ENCODE measurements at places on chromosomes 2 and 18.

GRCh38 chr2:148102641-148103040 lies 81.8 kb downstream of the MBD5 start:
- DNase-seq, result no peak

GRCh38 chr2:26769089-26769761 lies 5.1 kb downstream of the SLC35F6 start:
- DNase-seq, result no peak

DNA sequence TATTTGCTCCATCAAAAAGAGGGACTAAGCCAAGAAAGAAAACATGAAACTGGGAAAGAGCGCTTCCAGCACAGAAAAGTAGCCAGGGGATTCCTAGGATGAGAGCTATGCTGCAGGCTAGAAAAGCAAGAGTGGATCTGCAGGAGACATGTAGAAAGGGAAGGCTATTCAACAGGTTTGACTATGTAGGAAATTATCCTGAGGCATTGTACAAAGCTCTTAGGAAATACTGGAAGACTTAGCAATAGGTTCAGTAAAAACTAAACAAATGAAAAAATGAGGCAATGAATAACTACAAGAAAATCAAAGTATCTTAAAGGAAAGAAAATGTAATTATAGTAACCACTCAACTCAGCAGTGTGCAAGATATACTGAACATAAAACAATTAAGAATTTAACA lies 229.5 kb upstream of the FBXO11 start:
- DNase-seq, result no peak

DNA sequence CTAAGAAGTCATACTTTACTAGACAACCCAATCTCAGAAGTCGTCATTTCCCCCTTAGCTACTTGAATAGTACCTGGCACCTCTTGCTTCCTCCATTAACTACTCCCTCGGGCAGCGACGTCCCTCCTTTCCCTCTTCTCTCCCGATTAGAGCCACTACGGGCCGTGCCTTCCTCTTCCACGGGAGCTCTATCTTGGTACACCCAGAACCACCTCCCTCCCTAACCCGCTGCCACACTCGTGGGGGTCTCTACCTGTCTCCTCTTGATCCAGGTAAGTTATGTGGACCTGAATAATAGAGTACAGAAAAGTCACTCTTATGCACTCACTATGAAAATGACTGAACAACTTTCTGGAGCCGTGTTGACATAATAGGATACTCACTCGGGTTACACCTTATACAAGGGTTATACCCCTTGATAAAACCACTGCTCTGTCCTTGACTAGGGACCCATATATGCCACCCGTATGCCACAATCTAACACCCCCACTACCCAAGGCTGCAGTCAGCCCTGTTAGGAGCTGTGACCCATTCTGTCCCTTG lies 595 bp upstream of the HDHD2 start:
- DNase-seq, result peak; percentile 17

DNA sequence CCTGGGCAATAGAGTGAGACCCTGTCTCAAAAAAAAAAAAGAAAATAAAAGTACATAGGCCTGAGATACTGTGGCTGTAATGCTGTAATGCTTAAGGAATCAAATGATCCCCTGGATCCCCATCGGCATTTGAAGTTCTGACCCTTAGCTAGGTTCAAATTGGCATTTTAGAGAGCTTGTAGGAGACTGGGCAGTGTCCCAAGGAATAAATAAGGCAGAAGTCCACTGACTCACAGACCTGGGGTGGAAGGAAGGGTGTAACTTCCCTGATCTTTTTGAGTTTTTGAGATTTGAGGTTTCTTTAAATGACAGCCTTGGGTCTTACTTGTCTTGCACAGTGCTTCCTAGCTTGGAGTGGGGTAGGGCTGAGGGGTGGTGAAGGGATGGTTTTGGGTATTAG lies 553.7 kb downstream of the SLC4A3 start:
- DNase-seq, result no peak

DNA sequence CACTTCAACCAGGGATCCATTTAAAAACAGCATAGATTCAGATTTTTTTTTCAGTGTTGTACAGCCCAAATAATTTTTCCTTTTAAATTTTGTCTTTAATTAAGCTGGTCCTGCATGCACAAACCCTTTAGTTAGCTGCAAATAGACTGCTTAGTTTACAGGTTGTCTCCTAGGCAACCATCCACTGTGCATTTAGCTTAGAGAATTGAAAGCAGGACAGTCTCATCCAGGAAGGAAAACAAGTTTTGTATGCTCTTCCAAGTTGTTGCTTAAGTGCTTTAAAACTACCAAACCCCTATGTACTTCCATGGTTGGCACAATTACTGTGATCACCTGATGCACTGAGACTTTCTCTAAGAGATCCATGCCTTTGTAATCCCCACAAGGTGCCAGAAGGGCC lies at the start of gene MAP3K19:
MAP3K19 (minus strand) TSS at position 148 of the 400 bp plus-strand sequence. CDS start 22,800 bp downstream, outside the sequence.
- no peak for DNase-seq

DNA sequence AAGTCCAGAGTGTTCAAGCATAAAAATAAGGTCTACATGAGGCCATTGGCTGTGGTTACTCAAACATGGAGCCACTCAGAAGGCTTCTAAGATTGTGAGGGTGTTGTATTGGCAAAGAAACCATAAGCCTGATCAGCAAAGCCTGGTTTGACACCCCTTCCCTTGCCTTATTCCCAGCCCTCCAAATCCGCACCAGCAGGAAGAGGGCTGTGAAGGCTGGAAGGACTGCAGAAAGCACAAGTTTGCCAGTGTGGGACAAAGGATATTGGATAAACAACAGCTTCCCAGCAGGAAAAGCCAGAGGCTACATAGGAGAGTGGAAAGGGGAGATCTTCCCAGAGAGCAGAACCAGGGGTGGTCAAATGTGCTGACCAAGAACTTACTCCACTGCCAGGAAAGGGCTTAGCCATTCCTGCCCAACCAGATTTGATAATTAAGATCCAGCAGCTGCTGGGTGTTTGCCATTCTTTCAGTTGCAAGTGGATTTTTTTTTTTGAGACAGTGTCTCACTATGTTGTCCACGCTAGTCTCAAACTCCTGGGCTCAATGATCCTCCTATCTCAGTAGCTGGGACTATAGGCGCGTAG lies 1.5 kb upstream of the PRKAG3 start:
- DNase-seq, result no peak

GRCh38 chr2:118687698-118688097 lies 159.8 kb downstream of the EN1 start:
- DNase-seq, result no peak

DNA sequence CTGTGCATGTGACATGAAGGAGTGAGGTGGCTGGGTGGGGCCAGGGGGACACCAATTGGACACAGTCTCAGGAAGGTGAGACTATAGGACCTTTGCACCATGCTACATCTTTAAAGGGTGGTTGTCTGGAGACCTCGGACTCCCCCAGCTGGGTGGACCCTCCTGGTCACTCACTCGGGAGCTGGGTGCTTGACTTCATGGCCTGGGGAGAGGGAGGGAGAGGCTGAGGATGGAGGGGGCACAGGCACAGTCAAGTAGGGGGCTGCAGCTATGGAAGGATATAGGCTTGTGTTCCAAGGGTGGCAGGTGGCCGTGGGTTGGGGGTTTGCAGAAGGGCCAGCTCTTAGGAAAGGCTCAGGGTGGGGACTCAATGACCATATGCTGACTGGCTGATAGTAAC lies 7.1 kb upstream of the CELF4 start:
- no peak for DNase-seq

- no peak for DNase-seq
Measured at GRCh38 chr18:67728364-67728763, 211.8 kb upstream of the DSEL start.

- DNase-seq, result peak; percentile 84
Measured at GRCh38 chr2:234983011-234983726, 31.4 kb downstream of the SH3BP4 start.

GRCh38 chr18:43965691-43966090 lies 688.4 kb upstream of the SYT4 start:
- no peak for DNase-seq

GRCh38 chr2:138107288-138107687 lies 143.0 kb downstream of the HNMT start:
- no peak for DNase-seq

- peak; percentile 36 for DNase-seq
Measured at GRCh38 chr2:176128172-176128981, 1.1 kb upstream of the HOXD8 start.

DNA sequence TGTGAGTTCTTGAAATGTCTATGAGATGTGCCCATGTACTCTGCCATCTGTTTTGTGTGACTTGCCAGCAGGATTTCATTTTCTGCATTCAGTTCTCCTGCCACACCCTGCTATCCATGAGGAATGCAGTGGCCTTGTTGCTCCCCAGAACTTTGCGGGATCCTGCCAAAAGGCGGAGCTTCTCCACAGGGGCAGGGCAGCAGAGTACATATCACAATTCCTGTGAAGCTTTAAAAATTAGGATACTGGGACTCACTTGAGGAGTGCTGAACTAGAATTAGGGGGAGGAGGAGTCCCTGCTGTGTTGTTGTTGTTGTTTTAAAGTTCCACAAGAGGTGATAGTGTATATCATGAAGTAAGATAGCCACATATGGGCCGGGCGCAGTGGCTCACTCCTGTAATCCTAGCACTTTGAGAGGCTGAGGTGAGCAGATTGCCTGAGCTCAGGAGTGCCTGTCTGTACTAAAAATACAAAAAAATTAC lies 76.4 kb downstream of the TANC1 start:
- DNase-seq, result no peak

- DNase-seq, result no peak
Measured at GRCh38 chr2:117703858-117704257, 110.6 kb upstream of the DDX18 start.

DNA sequence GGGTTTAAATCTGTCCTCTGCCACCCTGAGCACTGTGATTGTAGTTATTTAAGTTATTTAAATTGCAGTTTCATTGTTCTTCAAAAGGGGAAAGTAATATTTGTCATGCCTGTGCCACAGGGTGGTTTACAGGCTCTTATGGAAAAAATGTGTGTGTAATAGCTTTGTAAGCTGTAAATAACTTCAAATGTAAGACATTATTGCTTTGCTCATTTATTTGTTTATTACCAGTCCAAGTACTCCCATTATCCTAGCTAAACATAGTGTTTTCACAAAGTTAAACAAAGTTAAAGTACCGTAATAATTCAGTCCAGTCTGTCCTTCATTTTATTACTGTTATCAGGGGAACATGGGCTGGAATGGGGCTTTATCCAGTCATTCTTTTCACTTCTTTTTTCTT lies 43.4 kb upstream of the IGFBP2 start:
- DNase-seq, result no peak

- no peak for DNase-seq
Measured at GRCh38 chr18:79910563-79911343, 40.7 kb downstream of the SLC66A2 start.

- DNase-seq, result peak; percentile 66
Measured at GRCh38 chr2:187580462-187581124, 26.4 kb upstream of the TFPI start.

GRCh38 chr2:5696404-5696944 lies 4.3 kb downstream of the SOX11 start:
- DNase-seq, result peak; percentile 57

DNA sequence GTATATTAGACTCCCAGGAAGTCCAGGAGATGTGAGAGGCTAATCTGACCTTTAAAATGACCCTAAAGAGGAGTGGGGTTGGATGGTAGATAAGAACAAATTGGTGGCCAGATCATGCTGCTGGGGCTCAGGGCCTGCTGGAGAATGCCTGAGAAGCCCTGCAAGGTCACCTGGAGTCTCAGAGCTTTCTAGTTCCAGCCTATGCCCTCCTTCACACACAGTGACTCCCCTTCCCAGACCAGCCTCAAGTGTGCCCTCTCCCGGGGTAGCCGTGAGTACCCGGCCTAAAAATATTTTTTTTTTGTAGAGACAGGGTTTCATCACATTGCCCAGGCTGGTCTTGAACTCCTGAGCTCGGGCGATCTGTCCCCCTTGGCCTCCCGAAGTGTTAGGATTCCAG lies 44.2 kb upstream of the FZD5 start:
- DNase-seq, result no peak

GRCh38 chr2:156156580-156156979 lies 175.9 kb downstream of the NR4A2 start:
- no peak for DNase-seq

GRCh38 chr2:54430649-54431048 lies 25.5 kb upstream of the SPTBN1 start:
- DNase-seq, result no peak

DNA sequence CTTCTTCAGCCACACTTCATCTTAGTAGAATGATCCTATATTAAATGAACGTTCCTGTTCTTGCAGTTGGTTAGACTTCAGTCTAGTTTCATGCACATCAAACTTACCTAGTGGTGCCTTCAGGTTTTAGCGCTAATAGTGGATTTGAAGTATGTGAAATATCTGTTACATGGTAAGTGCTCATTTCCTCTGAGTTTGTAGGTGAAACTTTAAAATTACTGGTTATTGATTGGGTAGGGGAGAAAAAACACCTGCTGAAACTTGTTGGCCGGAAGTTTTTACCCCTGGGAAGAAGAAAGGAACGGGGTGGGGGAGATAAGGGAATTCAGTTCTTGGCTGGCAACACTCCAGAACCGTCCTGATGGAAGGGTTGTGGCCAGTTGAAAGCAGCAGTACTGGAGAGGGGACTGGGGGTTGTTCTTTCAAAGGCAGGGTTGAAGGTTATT lies 112.8 kb downstream of the SPTBN1 start:
- no peak for DNase-seq

GRCh38 chr2:224927646-224928173 lies 114.6 kb downstream of the DOCK10 start:
- no peak for DNase-seq

DNA sequence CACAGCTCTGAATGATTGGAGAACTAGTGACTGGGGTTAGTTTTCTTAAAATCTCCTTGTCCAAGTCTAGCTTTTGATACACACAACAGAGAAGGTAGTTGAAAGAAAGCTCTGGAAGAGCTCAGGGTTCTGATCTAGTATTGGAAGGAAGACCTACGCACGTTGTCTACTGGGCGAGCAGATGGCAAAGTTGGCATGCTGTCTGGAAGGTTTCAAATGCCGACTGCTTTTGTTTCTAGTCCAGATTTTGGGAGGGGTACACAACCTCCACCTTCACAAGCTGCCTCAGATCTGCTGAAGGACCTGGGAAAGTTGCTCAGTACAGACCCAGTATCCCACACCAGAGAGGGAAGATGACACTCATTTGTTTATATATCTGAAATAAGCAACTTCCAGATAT lies 507.3 kb downstream of the RNF144A start:
- no peak for DNase-seq

DNA sequence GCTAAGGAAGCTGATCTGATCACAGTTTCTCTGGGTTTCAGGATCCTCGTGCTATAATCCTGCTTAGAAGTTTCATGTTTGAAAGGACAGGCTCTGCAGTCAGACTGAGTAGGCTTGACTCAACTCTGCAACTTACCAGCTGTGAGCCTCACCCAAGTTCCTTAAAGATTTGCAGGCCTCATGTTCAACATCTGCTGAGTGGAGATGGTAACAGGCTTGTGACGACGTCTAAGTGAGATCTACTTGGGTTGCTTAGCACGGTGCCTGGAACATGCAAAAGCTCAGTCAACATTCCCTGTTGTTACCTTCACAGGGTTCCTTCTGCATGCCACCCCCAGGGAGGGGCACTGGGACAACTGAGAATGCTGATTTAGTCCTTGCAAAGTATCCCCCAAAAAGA lies 164.2 kb downstream of the C1D start:
- no peak for DNase-seq

GRCh38 chr18:57362714-57363113 lies 10.4 kb downstream of the ST8SIA3 start:
- no peak for DNase-seq

All from SHP77 (cell line).